ENCODE measurements at places on chromosomes 5 and 9.

DNA sequence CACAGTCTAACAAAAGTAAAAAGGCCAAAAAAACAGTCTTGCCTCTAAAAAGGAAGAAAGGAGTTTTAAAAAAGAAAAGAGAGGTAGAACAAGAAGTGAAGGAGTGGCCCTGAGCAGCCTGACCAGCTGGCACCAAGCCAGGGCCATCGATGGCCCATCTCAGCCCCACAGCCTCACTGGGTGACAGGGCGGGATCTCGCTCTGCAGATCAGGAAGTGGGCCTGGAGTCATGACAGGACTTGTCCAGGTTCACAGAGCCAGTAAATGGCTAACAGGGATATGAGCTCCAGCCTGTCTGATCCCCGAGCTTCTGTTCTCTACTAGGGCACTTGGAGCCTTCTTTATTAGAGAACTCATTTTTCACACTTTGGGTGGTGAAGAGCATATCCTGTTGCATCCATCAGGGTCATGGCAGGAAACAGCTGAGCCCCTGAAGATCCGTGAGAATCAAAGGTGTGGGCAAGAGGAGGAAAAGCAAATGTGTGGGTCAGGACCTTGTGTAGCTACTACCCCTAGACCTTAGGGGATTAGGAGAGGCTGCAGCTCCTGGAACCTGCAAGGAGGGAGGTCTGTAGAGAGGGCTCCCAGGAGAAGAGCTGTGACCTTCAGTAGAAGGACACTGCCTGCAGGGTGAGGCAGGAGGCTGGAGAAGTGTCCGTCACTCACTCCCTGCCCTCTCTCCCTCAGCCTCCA lies 299.0 kb upstream of the MSX2 start:
- no peak for DNase-seq

GRCh38 chr5:117568126-117568525 lies 993.5 kb upstream of the SEMA6A start:
- no peak for DNase-seq

DNA sequence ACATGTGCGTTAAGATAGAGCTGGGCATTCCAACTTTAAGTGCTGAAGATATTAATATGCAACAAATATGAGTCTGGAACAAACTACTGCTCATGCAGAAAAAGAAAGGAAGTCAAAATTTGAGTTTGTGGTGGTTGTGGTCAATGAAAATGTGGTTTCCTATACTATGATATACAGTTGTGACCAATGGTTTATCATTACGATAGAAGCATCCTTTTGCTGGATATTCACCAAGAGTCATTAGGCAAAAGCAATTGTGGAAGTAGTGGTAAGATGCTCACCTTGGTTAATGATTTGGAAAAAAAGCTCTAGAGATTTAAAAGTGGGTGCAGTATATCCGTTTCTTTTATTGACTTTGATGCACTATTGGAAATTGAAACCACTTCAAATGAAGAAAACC lies 1007.0 kb downstream of the NR2F1-AS1 start:
- DNase-seq = no peak

GRCh38 chr5:116632890-116633289 lies 58.3 kb upstream of the SEMA6A start:
- DNase-seq = no peak

DNA sequence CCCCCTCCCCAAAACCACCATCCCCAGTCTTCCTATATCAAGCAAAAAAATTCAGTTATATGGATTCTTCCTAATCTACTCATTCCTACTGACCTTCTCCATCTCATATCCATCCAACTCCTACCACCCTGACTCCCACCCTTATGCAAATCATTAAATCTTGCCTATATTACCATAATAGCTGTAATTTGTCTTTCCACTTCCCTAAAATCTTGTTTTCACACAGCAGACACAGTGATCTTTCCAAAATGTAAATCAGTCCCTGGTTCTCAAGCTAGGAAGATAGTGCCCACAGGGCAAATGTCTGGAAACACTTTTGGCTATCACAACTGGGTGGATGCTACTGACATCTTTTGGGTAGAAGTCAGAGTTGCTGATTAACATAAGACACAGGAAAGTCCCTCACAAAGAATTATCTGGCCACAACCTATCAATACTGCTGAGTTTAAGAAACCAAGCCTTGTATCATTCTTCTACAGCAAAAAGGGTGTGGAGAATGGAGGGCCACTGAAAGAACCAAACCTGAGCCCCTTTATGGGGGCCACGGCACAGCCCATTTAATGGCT lies 1.4 kb downstream of the SRA1 start:
- DNase-seq = no peak

DNA sequence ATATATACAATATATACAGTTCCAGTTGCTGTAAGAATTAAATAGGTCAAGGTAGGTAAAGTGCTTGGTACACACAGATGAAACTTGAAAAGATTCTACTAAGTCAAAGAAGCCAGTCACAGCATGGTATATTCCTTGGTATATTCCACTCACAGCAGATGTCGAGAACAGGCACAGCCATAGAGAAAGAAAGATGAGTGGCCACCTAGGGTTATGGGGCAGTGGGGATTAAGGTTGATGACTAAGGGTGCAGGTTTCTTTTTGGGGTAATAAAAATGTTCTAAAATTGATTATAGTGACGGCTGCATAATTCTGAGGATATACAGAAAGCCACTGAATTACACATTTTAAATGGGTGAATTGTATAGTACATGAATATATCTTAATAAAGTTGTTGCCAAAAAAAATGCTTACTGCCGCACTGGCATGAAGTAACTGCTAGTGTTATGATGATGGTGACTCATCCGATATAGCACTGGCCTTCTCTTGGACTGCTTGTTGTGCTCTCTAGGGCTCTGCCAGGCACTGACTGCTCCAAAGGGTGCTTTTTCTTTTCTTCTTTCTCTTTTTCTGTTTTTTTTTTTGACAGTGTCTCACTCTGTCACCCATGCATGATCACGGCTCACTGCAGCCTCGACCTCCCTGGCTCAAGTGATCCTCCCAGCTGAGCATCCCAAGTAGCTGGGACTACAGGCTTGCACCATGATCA lies 23.5 kb downstream of the TBC1D2 start:
- no peak for DNase-seq

GRCh38 chr9:133614056-133614455 lies 4.9 kb upstream of the FAM163B start:
- no peak for DNase-seq

- DNase-seq = no peak
Measured at GRCh38 chr5:135223404-135223803, 175.6 kb downstream of the MACROH2A1 start.

DNA sequence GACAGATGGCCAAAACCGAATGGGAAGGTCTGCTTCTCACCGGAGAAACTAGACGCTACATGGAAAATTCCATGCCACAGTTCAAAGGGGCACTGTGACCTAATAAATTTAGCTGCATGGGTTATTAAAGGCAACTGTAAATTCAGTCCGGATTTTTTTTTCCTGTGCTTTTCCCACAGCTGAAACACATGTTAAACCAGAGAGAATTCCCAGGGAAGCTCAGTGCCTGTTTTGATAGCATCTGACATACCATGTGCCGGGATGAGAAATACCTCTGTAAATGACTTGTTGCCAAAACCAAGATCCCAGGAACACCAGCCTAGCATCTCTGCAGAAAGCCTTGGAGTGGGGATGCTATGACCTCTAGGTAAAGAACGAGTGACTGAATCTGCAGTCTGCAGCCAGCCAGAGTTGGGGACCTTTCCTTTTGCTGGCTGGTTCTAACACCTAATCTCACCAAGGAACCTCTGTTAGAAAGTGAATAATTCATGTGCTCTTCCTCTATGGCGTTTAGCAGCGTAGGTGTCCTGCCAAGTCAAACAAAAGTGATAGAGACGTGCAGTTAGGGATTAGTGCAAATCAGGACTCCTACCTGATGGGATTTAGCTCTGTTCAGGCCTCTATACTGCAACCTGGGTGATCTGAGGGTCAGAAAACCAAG lies 77.9 kb downstream of the SLIT3 start:
- DNase-seq = no peak

- no peak for DNase-seq
Measured at GRCh38 chr9:72933730-72934665, 18.9 kb downstream of the ALDH1A1 start.

- DNase-seq = no peak
Measured at GRCh38 chr9:74742191-74742790, 145.4 kb downstream of the TRPM6 start.

DNA sequence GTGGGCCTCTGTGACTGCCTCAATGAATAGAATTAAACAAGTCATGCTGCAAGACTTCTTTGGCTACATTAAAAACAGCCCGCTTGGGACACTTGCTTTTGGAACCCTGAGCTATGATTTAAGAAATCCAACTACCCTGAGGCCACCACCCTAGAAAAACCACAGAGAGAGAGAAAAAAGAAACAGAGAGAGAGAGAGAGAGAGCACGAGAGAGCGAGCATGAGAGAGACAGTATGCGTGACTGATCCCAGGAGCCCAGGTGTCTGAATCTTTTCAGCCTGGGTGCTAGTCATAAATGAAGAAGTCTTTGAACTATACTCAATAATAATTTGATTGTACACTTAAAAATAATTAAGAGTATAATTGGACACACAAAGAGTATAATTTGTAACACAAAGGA lies 123.1 kb upstream of the FREM1 start:
- no peak for DNase-seq

DNA sequence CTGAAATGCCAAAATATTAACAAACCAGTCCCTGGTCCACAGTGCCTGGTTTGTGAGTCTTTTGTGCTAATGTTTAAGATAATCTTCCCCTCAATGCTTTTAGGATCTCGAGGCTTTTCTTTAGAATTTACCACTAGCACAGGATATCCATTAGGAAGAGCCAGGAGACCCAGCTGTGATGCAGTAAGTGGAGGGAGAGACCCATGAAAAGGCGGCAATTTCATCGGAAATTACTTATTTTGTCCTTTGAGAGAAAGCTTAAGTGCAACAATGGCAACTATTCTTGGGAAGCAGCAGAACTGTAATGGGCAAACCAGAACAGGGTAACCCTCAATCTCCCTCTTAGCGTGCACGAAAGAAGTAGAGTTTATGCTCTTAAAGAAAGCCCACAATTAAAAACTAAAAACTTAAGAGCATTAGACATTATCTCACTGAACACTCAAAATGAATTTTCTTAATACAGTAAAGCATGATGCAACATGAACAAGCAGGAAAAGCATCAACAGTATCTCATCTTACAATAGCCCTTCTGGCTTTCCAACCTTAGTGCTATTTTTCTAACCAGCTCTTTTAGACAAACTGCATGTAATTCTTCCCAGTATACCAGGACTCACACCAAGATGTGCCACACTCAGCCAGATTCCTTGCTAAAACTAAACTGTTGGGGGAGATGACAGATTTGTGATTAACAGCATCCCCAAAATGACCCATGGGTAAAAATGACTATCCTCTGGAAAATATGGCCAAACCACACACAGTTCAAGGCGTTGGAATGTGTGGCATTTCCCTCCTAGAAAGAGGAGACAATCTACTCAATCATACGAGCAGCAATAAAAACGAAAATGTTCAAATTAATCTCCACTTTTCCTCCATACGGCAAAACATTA lies 36.4 kb downstream of the PWWP2A start:
- DNase-seq = no peak

DNA sequence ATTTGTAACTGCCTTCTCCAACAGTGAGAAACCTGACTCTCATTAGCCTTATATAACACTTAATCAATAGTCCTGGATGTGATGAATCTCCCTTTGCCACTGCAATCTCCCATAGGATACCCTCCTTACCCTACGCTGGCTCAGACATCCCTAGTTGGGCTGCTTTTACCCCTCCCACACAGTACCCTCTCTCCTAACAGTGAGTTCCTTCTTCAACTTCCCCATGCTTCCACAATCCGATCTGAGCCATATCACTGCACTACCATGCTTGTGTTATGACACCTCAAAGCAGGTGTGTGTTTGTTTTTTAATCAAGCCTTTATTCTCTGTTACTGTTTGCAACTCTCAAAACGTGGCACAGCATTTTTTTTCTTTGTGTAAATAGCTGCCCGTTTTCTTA lies 60.5 kb upstream of the C9orf72 start:
- DNase-seq = no peak

GRCh38 chr5:57513785-57514184 lies 31.2 kb upstream of the ACTBL2 start:
- DNase-seq = no peak

- no peak for DNase-seq
Measured at GRCh38 chr9:128898845-128899565, 17.1 kb downstream of the LRRC8A start.

- no peak for DNase-seq
Measured at GRCh38 chr9:108784998-108785397, 70.8 kb downstream of the ACTL7B start.

DNA sequence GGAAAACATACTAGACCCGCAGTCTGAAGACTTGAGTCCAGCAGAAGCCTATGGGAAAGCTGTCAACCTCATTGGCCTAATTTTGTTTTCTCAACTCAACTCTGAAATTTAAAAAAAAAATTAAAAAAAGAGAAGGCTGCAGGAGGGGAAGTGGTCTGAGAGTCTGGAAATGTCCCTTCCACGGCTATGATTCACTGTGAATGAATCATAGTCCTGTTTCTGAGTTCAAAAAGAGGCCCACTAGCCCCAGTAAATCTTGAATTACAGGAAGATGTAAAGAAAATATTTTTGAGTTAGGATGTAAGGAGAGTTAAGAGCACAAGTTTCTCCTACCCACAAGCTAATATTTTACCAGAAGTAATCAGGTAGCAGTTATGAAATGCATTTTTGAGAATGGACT lies 565.5 kb upstream of the DMAC1 start:
- no peak for DNase-seq

GRCh38 chr9:136578626-136578914 lies 32.7 kb upstream of the NOTCH1 start:
- DNase-seq = no peak

GRCh38 chr5:148825716-148826052 lies 727 bp upstream of the ADRB2 start:
- DNase-seq = no peak

DNA sequence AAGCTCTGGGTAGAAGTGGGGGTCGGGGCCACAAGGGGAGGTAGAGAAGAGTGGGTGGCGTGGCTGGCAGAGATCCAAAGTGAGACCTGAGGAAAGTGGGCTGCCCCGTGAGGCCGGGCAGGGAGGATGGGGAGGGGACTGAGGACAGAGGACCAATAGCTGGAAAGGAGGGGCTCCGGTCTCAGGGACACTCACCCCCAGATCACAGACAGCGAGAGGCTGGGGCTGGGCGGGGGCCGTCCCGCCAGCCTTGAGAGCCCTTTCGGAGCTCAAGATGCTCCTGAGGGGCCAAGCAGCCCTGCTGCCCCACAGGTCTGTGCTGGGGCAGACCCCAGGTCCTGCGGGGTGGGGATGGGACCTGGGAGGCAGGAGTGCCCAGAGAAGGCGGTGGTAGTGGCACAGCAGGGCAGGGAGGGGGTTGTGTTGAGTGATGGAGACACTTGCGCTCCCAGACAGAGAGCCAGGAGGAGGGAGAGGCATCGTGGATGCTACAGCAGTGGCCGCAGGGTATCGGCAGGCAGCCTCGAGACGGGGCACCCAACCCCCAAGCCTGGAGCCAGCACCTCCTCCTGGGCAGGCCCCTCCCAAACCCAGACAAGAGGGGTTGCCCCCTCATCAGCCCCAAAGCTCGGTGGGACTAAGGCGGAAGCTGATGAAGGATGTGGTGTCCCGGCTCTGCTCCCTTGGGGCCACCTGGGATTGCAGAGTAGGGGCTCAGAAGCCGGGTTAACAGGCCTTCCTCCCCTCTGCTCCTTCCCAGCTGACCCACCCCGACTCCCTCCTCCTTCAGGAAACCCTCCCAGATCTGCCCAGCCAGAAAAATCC lies 3.4 kb downstream of the SARDH start:
- no peak for DNase-seq

All from stimulated activated CD4-positive, alpha-beta T cell treated with anti-CD3 and anti-CD28 coated beads, Interleukin-15, amount 100 ng/mL, for 24 hours (primary cell).